Adrenal gland (tissue), 19 donors: ENCODE measurements at places on chromosomes 5 and 9. TPM values are rescaled to one million over a fixed set of nuclear protein-coding genes. Genes with fewer than 3 reads are reported as not detected.

- no peaks in the 10 kb centered on the region for H3K27me3 ChIP-seq
- no peak for DNase-seq
- no peaks in the 10 kb centered on the region for H3K4me1 ChIP-seq
- H3K4me3 ChIP-seq, result no peak overlapping the region
- H3K36me3 ChIP-seq, result no peaks in the 10 kb centered on the region
Observed at GRCh38 chr9:93225417-93225816, 41.5 kb downstream of the WNK2 start.

The EGFL7 gene
- 158 TPM for total RNA-seq

The DNAH5 gene
- 0.24 TPM for total RNA-seq

- no peak for DNase-seq
- no peaks in the 10 kb centered on the region for H3K36me3 ChIP-seq
- H3K4me1 ChIP-seq, result peaks cover 8% of the 10 kb centered on the region
- H3K4me3 ChIP-seq, result no peak overlapping the region
- no peak overlapping the region for H3K27ac ChIP-seq
Observed at GRCh38 chr9:72396247-72397091, 31.5 kb upstream of the ZFAND5 start.

The ORM1 gene
- total RNA-seq, result 26.0 TPM

DNA sequence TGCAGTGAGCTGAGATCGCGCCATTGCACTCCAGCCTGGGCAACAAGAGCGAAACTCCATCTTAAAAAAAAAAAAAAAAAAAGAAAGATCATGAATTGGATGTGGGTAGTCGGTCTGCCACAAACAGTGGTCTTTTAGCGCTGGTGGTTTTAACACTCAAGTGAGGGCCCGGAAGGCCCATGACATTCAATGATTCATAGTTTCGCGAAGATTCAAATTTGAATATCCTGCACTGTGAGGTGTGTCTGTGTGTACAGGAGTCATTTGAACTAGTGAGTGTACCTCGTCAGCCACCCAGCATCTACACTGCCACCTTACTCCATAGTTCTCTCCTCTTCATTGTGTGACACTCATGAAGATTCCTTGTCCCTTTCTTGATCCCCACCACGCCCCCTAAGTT, 41.3 kb downstream of the CFAP77 start:
- peaks cover 11% of the 10 kb centered on the region for H3K27me3 ChIP-seq
- H3K27ac ChIP-seq, result no peak overlapping the region
- H3K36me3 ChIP-seq, result no peaks in the 10 kb centered on the region
- H3K4me3 ChIP-seq, result no peak overlapping the region

DNA sequence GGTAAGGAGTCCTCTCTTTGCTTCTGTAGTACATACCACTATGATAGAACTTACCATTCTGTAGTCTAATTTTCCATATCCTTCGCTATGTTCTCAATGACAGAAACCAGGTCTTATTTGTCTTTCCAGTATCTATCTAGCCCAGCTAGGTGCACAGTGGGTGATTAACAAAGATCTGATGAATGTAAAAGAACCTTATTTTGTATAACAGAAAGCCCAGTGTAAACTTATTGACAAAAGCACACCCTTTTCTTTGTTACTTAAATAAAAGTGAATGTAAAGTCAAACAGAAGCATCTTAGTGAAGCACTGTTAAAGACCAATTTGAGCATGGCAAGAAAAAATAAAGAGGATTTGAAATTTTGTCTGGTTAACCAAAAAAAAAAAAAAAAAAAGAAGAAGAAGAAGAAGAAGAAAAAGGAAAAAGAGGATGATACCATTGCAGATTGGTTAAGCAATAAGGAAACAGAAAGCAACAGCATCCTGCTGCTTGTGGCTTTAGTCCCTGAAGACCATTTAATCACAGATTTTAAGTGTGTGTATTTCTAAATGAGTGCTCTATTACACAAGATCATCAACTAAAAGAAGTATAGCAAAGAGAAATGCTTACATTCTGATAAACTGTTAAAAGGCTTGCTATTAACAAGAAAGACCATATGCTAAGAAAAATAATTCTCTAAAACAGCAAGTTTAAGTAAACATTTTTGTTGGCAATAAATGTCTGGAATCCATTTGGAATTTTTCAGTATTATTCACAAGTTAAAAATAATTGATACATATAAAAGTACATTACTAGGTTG, 21.2 kb downstream of the MEGF9 start:
- H3K36me3 ChIP-seq, result no peaks in the 10 kb centered on the region
- H3K4me1 ChIP-seq, result peaks cover 9% of the 10 kb centered on the region
- H3K27ac ChIP-seq, result no peak overlapping the region
- no peak overlapping the region for H3K4me3 ChIP-seq
- H3K27me3 ChIP-seq, result no peaks in the 10 kb centered on the region

DNA sequence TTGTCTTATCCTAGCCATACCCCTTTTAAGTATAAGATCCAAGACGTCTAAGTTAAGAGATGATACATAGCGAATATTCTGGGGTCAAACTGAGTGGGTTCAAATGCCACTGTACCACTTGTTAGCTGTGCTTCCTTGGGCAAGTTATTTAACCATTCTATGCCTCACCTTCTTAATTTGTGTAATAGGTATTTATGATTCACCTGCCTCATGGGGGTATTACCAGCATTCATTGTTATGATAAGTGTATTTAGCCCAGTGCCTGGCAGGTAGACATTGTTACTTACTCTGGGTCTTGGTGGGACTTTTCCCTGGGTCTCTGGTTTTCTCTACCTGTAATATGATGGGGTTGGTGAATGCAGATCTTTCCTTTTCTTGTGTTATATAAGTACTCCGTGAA, 3.8 kb downstream of the LARP1 start:
- DNase-seq, result no peak
- H3K27me3 ChIP-seq, result no peaks in the 10 kb centered on the region
- H3K4me1 ChIP-seq, result peaks cover 66% of the 10 kb centered on the region
- no peaks in the 10 kb centered on the region for H3K36me3 ChIP-seq
- peak overlapping the region; percentile 64 for H3K27ac ChIP-seq

DNA sequence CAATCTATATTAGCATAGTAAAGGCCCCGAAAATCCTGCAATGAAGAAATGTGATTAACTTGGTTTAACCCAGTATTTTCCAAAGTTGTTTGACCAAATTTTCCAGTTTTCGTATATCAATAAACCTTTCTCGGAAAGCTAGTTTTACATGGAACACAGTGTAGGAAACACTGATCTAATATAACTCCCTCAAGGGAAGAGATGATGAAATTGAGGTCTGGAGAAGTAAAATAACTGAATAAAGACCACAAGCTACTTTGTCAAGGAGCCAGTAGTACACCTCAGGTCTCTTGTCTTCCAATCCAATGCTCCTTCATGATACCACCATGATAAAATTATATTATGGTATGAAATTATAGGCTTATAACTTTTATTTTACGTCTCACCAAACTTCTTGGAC, 118.1 kb upstream of the TARS1 start:
- H3K27ac ChIP-seq, result no peak overlapping the region
- DNase-seq, result no peak
- no peaks in the 10 kb centered on the region for H3K27me3 ChIP-seq

DNA sequence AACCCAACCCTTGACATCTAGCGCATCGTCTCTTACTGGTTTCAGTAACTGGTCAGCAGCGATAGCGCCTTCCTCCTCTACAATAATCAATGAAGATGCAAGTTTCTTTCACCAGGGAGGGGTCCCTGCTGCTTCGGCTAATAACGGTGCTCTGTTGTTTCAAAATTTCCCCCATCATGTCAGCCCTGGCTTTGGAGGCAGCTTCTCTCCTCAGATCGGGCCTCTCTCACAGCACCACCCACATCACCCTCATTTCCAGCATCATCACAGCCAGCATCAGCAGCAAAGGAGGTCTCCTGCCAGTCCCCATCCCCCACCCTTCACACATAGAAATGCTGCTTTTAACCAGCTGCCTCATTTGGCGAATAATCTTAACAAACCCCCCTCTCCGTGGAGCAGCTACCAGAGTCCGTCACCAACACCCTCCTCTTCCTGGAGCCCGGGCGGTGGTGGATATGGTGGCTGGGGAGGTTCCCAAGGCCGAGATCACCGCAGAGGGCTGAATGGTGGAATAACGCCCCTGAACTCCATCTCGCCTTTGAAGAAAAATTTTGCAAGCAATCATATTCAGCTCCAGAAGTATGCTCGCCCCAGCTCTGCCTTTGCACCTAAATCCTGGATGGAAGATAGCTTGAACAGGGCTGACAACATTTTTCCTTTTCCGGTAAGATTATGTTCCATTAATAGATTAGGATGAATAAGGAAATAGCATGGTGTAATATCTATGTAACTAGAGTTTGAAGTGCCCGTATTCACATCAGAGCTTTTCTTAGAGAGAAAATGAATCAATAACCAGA, 2.2 kb downstream of the CPEB4 start:
- H3K4me3 ChIP-seq, result peak overlapping the region; percentile 80
- peak; percentile 76 for DNase-seq
- no peaks in the 10 kb centered on the region for H3K4me1 ChIP-seq
- peaks cover 7% of the 10 kb centered on the region for H3K36me3 ChIP-seq

The CDX1 gene
- total RNA-seq, result 0.11 TPM

The BAG1 gene
- total RNA-seq, result 46.9 TPM

The MLANA gene
- not detected for total RNA-seq

The ZNF367 gene
- 1.6 TPM for total RNA-seq

DNA sequence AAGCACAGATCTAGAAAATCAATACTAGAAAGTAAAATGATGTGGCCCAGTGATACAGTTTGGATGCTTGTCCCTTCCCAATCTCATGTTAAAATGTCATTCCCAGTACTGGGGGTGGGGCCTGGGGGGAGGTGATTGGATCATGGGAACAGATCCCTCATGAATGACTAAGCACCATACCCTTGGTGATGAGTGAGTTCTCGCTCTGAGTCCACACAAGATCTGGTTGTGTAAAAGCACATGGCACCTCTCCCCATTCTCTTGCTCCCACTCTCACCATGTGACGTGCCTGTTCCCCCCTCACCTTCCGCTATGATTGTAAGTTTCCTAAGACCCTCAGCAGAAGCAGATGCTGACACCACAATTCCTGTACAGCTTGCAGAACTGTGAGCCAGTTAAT, 234.2 kb upstream of the CDH6 start:
- no peak for DNase-seq
- no peaks in the 10 kb centered on the region for H3K27me3 ChIP-seq
- no peak overlapping the region for H3K4me3 ChIP-seq
- no peaks in the 10 kb centered on the region for H3K4me1 ChIP-seq

The EIF4E1B gene
- total RNA-seq, result not detected

DNA sequence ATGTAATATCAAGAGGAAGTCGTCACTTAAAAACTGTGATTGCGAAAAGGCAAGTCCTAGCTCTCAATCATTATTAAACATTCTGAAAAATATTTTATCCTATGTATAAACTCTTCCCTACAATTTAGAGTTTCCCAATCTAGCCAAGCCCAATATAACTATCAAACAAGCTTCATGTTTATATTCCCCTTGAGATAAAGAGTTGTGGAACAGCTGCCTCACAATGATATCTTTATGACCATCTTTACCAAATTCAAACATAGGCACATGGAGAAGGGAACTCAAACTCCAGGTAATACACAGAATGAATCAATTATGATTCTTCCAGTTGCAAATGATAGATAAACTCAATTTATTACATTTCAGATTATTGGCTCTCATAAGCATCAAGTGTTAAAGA, 1468.7 kb downstream of the EFNA5 start:
- H3K4me3 ChIP-seq, result no peak overlapping the region
- no peaks in the 10 kb centered on the region for H3K4me1 ChIP-seq
- no peak for DNase-seq
- H3K27ac ChIP-seq, result no peak overlapping the region
- H3K27me3 ChIP-seq, result no peaks in the 10 kb centered on the region

GRCh38 chr5:116645627-116646026, 71.0 kb upstream of the SEMA6A start:
- no peak for DNase-seq
- H3K27me3 ChIP-seq, result no peaks in the 10 kb centered on the region
- no peak overlapping the region for H3K4me3 ChIP-seq
- no peaks in the 10 kb centered on the region for H3K36me3 ChIP-seq
- H3K4me1 ChIP-seq, result no peaks in the 10 kb centered on the region
- H3K27ac ChIP-seq, result no peak overlapping the region

- no peak overlapping the region for H3K4me3 ChIP-seq
- H3K27me3 ChIP-seq, result no peaks in the 10 kb centered on the region
- H3K36me3 ChIP-seq, result no peaks in the 10 kb centered on the region
- H3K27ac ChIP-seq, result no peak overlapping the region
- no peaks in the 10 kb centered on the region for H3K4me1 ChIP-seq
- DNase-seq, result no peak
Observed at GRCh38 chr5:104998572-104998971, 1436.0 kb upstream of the NUDT12 start.

GRCh38 chr5:27125856-27126255, 87.5 kb upstream of the CDH9 start:
- H3K4me3 ChIP-seq, result no peak overlapping the region
- no peaks in the 10 kb centered on the region for H3K4me1 ChIP-seq
- no peak for DNase-seq
- H3K27me3 ChIP-seq, result no peaks in the 10 kb centered on the region
- no peak overlapping the region for H3K27ac ChIP-seq

DNA sequence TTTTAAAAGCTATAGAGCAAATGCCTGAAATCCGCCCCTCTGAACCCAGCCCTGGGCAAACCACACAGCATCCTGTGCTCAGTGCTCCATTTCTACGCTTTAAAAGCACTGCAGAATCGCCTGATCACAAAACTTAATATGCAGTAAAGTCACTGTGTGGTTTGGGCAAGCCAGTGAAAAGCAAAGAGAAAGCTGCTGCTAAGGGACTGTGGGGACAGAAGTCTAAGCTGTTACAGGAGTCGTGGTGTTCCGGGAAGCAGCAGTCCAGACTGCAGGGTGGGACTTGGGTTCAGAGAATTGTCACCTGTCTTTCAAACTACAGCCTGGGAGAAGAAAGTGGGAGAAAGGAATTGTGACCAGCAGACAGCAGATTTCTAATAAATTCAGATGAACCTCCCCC, 8.2 kb downstream of the RAPGEF1 start:
- H3K4me3 ChIP-seq, result no peak overlapping the region
- H3K36me3 ChIP-seq, result no peaks in the 10 kb centered on the region
- H3K27me3 ChIP-seq, result no peaks in the 10 kb centered on the region
- peaks cover 81% of the 10 kb centered on the region for H3K4me1 ChIP-seq

- DNase-seq, result no peak
- H3K27me3 ChIP-seq, result no peaks in the 10 kb centered on the region
- H3K4me3 ChIP-seq, result no peak overlapping the region
Observed at GRCh38 chr9:31824860-31825259, 559.6 kb upstream of the ACO1 start.

DNA sequence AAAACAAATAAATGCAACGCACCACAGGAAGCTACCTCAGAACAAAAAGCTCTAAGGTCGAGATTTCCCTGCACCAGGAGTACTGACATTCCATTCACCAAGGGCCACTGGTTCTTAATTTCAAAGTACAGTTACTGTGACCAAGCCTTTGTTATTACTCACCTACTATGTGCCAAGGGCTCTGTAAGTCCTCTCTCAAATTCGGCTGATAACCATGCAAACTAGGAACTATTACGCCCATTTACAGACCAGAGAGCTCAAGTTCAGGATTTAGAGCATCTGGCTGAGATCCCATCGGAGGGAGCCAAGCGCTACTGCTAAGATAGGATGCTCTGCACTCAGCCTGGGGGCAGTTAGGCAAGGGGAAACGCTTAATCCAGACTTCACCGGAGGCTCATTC, 5.6 kb downstream of the MYO10 start:
- no peak overlapping the region for H3K27ac ChIP-seq
- H3K36me3 ChIP-seq, result no peaks in the 10 kb centered on the region
- H3K4me3 ChIP-seq, result no peak overlapping the region
- no peak for DNase-seq
- H3K27me3 ChIP-seq, result peaks cover 31% of the 10 kb centered on the region

GRCh38 chr5:10400831-10401230, 40.8 kb upstream of the ROPN1L start:
- DNase-seq, result no peak
- H3K27ac ChIP-seq, result no peak overlapping the region
- H3K27me3 ChIP-seq, result no peaks in the 10 kb centered on the region
- H3K4me1 ChIP-seq, result peaks cover 9% of the 10 kb centered on the region
- no peaks in the 10 kb centered on the region for H3K36me3 ChIP-seq
